ENCODE measurements at places on chromosomes 13 and 19.

DNA sequence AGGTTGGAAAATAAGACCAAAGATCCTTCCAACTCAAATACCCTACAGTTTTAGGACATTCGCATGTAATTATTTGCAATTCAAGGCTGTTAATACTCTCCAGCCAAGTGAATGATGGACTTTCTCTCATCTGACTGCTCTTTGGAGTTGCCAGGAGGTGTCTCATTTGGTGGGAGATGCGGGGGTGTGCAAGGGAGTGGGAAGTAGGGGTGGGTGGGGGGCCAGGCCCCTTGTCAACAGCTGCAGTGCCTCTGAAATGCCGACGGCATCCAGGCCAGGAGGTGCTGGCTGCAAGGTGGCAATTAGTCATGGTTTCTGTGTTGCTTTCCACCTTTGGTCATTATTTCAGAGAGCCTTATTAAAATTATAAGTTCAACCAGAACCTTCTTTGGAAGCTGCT is 121.5 kb downstream of the KL start:
- no peak for DNase-seq

GRCh38 chr19:31461814-31462539 is 112.7 kb upstream of the TSHZ3 start:
- DNase-seq: no peak

DNA sequence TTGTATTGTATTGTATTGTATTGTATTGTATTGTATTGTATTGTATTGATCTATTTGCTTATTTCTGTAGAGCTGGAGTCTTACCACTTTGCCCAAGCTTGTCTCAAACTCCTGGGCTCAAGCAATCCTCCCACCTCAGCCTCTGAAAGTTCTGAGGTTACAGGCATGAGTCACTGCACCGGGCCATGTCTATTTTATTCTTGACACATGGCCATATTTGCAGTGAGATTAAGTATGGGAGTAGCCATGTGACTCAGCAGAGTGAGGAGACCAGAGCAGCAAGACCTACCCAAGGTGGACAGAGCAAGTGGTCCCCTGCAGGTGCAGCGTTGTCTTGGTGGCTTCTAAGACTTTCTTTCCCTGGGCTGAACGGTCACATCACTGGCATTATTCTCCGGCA is 49.1 kb upstream of the UBAC2 start:
- DNase-seq: no peak

GRCh38 chr13:110377826-110378201 is 70.7 kb downstream of the COL4A2 start:
- DNase-seq: no peak

DNA sequence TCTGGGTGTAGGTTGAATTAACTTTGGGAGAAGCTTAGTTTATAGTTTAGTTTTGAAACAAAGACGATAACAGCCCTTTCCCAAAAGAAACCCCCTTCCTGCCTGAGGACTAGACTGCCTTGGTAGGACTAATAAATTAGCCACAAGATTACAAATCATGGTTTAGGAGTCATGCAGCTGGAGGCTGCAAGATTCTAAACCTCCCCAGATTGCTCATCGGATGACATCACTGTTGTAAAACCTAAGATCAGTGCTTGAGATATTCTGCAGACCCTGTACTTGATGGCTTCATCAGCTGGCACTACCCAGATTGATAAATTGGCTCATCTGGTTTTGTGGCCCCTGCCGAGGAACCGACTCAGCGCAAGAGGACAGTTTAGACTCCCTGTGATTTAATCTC is 35.9 kb upstream of the MPHOSPH8 start:
- DNase-seq: no peak

GRCh38 chr19:48613024-48613851 is 1.6 kb downstream of the FAM83E start:
- no peak for DNase-seq
